ENCODE measurements at places on chromosomes 5 and 9. TPM values are rescaled to one million over a fixed set of nuclear protein-coding genes. Genes with fewer than 3 reads are reported as not detected.

Gene DTWD2
- 3.3 TPM for polyA plus RNA-seq

GRCh38 chr5:88119535-88120125, 149.0 kb downstream of the TMEM161B start:
- no peak for DNase-seq

GRCh38 chr9:11199335-11199734, 586.5 kb upstream of the PTPRD start:
- DNase-seq, result no peak

Gene CDX1
- 0.39 TPM for polyA plus RNA-seq

- DNase-seq, result no peak
Observed at GRCh38 chr5:30725073-30725472, 468.4 kb upstream of the CDH6 start.

GRCh38 chr5:87829217-87829551, 416.5 kb upstream of the CCNH start:
- DNase-seq, result no peak
